Stimulated activated CD4-positive, alpha-beta T cell treated with anti-CD3 and anti-CD28 coated beads, Interleukin-12 subunit alpha, Interleukin-12 subunit beta, amount 100 ng/mL, for 24 hours (primary cell): ENCODE measurements at places on chromosomes 1 and 21.

- DNase-seq: no peak
Observed at GRCh38 chr1:244042293-244042692, 8.8 kb upstream of the ZBTB18 start.

- no peak for DNase-seq
Observed at GRCh38 chr1:188128761-188129160, 1300.0 kb downstream of the PLA2G4A start.

- no peak for DNase-seq
Observed at GRCh38 chr1:39332291-39332690, 127.8 kb downstream of the MACF1 start.

- no peak for DNase-seq
Observed at GRCh38 chr21:38819719-38820159, 14.0 kb downstream of the ETS2 start.

GRCh38 chr1:159804924-159805323 lies 2.8 kb downstream of the FCRL6 start:
- DNase-seq: no peak

DNA sequence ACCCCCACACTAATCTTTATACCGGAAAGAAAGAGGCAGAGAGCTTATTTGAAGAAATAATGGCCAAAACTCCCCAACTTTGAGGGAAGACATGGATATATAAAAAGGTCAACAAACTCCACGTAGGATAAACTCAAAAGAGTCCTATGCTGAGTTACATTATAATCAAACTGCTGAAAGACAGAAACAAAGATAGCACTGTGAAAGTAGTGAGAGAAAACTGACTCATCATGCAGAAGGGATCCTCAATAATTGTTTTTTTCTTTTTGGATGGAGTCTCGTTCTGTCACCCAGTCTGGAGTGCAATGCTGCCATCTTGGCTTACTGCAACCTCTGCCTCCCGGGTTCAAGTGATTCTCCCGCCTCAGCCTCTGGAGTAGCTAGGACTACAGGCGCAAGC lies 48.5 kb upstream of the TTC39A start:
- no peak for DNase-seq

DNA sequence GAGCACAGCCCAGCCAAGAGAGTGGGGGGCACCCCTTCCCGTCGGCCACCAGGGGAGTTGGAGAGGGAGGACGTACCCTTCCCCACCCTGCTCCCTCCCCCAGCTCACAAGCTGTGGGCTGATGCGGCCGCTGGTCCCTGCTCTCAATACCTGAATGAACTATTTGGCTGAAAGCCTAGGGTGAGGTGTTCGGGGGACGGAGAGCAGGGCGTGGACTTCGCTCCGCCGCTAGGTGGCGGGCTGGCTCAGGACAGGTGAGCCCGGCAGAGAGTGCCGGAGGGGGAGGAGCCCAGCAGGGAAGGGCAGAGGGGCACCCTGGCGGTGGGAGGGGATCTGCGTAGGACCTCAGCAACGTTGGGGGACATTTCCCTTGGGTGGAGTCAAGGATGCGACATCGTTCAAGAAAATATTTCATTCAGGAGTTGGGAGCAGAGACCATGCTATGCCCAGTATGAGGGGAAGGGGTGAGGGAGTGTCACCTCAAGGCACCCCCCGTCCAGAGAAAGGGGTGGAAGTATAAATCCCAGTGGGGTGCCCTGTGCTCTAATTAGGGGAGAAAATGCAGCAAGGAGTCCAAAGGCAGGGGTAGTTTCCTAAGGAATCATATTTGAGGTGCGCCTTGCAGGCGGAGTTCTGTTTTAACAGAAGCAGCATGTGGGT lies 12.0 kb upstream of the RHBG start:
- DNase-seq: peak; percentile 21

- DNase-seq: no peak
Observed at GRCh38 chr21:44980562-44981489, 41.0 kb downstream of the SLX9 start.

GRCh38 chr1:101166583-101167120 lies 70.2 kb upstream of the S1PR1 start:
- DNase-seq: no peak

- DNase-seq: no peak
Observed at GRCh38 chr1:184049836-184050468, 1.6 kb upstream of the TSEN15 start.

DNA sequence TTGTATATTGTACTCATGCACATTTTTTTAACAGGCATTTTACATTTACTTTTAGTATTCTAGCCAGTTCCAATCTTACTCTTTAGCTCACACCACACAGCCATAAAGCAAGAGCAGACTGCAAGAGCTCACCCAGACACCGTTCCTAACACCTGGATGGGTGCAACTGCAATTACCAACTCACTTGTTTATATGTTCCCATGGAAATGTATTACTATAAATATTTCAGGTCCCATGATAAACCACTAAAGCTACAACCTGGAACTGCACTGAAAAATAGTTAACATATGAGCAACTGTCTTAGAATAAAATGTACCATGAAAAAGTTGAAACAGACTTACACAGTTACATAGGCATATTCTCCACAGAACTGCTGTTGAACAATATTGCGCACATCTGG lies 30.8 kb downstream of the USP48 start:
- DNase-seq: no peak

- no peak for DNase-seq
Observed at GRCh38 chr1:226549937-226550671, 1.5 kb downstream of the STUM start.

DNA sequence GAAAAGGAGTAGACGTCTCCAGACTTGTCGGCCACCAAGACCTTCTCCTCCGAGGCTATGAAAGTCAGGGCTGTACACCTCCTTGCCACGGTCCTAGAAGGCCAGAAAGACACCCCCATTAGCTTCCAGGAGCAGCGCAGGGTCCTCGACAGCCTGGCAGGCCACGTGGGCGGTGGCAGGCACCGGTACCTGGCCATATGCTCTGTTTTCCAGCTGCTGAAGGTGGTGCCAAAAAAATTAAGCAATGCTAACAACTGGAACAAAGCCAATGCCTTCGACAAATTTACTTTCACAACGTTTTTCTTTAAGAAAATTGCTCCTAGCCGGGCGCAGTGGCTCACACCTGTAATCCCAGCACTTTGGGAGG lies 15.9 kb downstream of the WDR4 start:
- DNase-seq: no peak

GRCh38 chr1:208002672-208003071 lies 91.7 kb upstream of the CD34 start:
- no peak for DNase-seq

- DNase-seq: no peak
Observed at GRCh38 chr1:222372221-222372620, 175.7 kb downstream of the HHIPL2 start.

GRCh38 chr1:33086384-33086850 lies 5.5 kb downstream of the AZIN2 start:
- no peak for DNase-seq

DNA sequence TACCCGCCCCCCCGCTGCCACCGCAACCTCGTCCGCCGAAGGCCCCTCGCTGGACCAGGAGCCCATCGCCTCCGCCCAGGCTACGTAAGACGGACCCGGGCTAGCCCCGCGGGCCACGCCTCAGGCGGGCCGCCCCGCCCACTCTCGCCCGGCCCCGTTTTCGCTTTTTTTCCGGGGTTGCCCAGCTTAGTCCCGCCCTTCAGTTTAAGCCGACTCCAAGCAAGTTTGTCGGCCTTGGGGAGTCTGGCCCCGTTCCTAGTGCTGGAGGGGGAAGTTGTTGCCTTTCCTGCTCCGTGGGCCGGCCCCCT lies 3.0 kb downstream of the RUSC1 start:
- peak; percentile 81 for DNase-seq

DNA sequence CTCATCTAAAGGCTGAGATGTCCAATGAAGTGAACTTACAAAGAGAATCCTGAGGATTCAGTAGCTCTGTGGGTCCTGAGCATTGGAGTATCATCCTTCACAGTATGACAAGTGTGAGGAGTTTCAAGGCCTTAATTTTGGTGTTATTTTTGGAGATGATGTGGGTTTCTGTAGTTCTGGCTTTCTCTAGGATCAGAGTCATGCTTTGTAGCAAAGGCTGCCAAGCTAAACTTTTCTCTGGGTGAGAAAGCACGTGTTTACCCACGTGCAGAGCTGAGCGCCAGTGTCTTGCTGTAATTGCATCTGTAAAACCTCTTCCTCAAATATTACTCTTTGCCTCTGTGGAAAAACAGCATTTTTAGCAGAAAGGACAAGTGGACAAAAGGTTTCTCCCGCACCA lies 387.8 kb upstream of the LYPLAL1 start:
- DNase-seq: no peak

GRCh38 chr1:70042090-70042731 lies 163.2 kb downstream of the LRRC40 start:
- DNase-seq: no peak

DNA sequence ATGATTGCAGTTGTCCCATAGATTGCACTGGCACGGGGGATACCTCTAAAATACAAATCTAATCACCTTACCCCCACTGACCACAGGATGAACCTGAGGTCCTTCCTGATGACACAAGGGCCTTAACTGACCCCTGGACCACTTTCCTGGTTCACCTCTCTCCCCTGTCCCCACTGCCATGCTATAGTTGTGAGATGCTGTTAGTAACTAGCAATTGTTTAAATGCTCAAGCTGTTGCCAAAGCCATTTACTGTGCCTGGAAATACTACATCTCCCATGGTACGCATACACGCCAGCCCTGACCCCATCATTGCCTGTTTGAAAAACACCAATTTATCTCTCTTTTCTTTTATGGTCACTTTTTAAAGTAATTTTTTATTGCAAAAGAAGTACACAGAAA lies 29.1 kb upstream of the RGS8 start:
- no peak for DNase-seq

GRCh38 chr1:195946500-195946899 lies 661.7 kb downstream of the KCNT2 start:
- DNase-seq: no peak

- no peak for DNase-seq
Observed at GRCh38 chr1:41341772-41342562, 19.3 kb upstream of the FOXO6 start.

DNA sequence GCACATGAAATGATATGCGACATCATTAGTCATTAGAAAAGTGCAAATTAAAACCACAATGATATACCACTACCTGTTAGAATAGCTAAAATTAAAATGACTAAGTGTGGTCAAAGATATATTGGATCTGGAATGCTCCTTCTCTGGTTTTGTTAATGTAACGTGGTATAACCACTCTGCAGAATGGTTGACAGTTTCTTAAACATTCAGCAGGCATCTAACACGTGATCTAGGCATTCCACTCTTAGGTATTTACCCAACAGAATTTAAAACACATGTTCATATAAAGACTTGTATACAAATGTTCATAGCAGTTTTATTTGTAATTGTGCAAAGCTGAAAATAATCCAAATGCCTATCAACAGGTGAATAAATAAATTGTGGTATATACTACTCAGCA lies 165.0 kb upstream of the PLXNA2 start:
- DNase-seq: no peak

GRCh38 chr21:18715606-18716005 lies 312.0 kb upstream of the TMPRSS15 start:
- no peak for DNase-seq

DNA sequence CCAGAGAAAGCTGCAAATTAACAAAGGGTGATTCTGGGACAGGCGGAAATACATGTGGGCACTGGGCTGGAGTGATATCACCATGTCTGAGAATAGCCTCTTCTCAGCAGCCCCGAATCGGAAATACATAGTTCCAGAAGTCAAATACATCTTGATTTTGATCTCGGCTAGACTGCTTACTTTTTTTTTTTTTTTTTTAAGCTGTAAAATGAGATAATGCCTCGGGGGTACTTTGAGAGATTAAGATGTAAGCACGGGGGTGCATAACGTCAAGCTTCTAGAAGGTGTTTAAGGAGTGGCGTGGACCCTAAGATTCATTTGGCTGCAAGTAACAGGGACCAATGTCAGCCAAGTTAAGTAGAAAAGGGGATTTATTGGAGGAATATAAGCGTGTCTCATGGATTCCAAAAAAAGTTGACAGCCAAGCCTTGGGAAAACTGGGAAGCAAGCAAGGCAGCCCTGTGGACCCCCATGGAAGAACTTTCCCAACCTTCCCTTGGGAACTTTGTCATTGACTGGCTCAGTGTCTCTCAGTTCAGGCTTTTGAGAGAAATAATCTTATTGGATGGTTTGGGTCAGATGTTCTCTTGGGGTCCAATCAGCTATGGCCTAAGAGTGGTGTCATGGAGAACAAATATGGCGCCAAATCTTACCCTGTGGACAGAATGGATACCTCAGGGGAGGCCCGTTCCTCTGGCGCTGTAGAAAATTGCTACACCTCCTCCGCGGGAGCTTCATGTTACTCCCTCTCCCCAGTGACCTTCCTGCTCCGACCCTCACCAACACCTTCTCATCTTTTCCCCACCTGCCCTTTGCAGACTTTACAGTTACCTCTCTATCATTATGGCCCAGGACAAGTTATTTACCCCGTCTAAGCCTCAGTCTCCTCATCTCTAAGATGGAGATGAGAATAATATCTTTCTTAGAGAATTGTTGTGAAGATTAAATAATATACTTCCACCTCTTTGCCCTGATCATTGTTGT lies 186.6 kb downstream of the KAZN start:
- no peak for DNase-seq

DNA sequence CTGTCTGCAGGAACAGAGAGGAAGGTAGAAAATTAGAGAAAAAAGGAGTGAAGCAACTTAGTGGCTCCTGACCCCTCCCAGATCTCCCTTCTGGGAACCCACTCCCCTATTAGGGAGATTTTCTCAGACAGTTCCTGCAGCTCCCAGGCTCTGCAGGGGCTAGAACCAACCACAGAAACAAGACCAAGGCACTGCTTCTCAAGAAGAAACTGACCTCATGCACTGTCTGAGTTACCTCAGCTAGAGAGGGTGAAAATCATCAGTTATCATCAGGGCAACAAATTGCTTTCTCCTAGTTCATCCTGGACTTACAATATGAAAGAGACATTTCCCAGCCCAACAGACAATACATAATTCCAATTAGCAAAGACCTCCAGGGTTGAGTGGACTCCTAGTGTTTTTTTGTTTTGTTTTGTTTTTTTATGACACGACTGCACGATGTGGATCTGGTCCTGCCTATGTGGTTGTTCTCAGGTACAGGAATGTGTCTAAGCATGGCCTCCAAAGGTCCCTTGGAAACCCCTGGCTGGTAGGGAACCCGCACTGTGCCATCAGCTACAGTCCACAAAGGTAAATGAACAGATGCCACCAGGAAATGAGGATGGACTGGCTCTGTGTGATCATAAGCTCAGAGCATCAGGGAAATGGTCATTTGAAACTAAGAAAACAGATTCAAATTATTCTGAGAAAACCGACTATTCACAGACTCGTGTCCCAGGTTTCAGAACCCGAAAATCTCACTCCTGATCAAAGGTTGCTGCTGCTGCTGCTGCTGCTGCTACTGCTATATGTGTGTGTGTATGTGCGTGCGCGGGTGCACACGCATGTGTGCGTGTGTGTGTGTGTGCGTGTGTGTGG lies 65.3 kb downstream of the LAMC2 start:
- no peak for DNase-seq
